Trophoblast cell (in vitro differentiated cells and primary cell): ENCODE measurements at places on chromosomes 2 and 18.

DNA sequence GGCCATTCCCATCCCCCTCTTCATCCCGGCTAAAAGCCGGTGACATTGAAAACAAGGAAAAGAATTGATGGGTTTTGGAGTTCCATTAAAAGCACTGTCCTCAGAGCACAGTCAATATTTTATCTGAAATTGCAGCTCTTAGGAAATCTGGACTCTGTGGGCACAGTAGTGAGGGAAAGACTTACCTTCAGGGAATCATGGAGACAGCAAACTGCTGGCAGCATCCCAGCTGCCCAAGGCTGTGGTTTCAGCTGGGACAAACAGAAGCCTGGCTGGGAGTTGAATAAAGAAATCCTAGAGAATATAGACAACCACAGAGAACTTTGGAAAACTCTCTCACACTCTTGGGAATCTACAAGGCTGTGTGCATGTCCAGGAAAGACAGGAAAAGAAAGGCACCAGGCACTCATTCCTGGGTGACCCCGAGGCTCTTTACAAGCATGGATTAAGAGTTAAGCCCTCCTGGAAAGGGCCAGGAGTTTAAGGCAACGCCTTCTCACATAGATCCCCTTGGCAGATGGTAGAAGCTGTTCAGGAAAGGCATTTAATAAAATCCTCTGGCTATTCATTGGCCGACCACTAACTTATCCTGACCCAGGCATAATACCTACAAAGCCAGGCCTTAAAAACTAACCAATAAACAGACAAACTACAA is 255.1 kb downstream of the MYT1L start:
- DNase-seq, result no peak
- no peak overlapping the region for H3K4me3 ChIP-seq
- H3K27ac ChIP-seq, result no peak overlapping the region
- no peaks in the 10 kb centered on the region for H3K36me3 ChIP-seq
- no peaks in the 10 kb centered on the region for H3K4me1 ChIP-seq

GRCh38 chr18:32879497-32879896 is 106.7 kb upstream of the KLHL14 start:
- H3K36me3 ChIP-seq, result no peaks in the 10 kb centered on the region

DNA sequence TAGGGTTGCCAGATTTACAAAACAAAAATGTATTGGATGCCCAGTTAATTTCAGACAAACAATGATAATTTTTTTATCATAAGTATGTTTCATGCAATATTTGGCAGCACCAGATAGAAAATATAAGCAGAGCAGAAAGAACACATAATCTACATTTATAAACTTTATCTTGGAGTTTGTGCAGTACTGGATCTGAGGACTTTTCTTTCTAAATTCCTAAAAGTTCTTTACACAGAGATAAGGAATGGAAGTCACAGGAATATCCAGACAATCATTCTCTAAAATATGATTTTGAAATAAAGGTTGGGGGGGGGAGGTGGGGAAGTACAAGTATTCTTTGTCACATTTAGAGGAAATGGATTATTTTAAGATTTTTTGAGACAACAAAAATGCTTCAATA is 28.8 kb upstream of the MC4R start:
- H3K27ac ChIP-seq, result no peak overlapping the region
- no peaks in the 10 kb centered on the region for H3K4me1 ChIP-seq
- no peak overlapping the region for H3K4me3 ChIP-seq
- H3K27me3 ChIP-seq, result no peaks in the 10 kb centered on the region
- no peaks in the 10 kb centered on the region for H3K36me3 ChIP-seq
- DNase-seq, result no peak

GRCh38 chr2:84900971-84901370 is 4.5 kb upstream of the TMSB10 start:
- no peaks in the 10 kb centered on the region for H3K27me3 ChIP-seq
- no peaks in the 10 kb centered on the region for H3K4me1 ChIP-seq
- H3K4me3 ChIP-seq, result no peak overlapping the region
- no peaks in the 10 kb centered on the region for H3K36me3 ChIP-seq

DNA sequence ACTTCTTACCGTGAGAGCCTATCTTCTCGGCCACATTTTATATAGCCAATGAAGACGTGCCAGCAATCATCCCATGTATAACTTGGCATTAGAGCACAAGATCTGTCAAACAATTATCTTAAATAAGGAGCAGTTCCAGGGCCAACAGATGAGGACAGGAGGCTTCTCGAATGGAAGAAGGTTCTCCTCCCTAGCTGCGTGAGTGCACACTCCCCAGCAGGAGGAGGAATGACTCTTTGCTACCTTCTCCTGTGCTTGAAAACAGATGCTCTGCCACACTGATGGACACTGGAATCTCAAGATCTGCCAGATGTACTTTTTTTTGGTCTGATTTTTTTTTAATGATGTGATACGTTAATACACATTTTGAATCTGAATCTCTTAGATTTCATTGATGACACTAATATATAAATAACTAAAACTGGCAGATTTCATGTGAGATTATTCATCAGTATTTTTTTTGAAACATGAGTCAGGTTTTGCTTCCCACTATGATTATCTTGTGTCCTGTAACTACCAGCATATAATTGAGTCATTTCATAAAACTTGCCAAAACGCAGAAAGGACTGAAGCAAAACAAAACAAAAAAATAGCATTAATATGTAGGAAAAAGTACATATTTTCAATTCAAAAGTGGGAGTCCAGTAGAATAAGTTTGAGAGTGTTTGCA is 626 bp upstream of the VIT start:
- no peak overlapping the region for H3K27ac ChIP-seq
- no peak for DNase-seq
- H3K4me1 ChIP-seq, result peaks cover 4% of the 10 kb centered on the region

- H3K36me3 ChIP-seq, result peaks cover 9% of the 10 kb centered on the region
- DNase-seq, result no peak
- H3K27ac ChIP-seq, result no peak overlapping the region
- H3K4me1 ChIP-seq, result no peaks in the 10 kb centered on the region
These were observed 22.0 kb upstream of the NFATC1 start for GRCh38 chr18:79373736-79374135.

- H3K36me3 ChIP-seq, result no peaks in the 10 kb centered on the region
- H3K4me1 ChIP-seq, result no peaks in the 10 kb centered on the region
- DNase-seq, result no peak
- H3K4me3 ChIP-seq, result no peak overlapping the region
- no peak overlapping the region for H3K27ac ChIP-seq
These were observed 22.0 kb upstream of the SP9 start for GRCh38 chr2:174312581-174313234.

DNA sequence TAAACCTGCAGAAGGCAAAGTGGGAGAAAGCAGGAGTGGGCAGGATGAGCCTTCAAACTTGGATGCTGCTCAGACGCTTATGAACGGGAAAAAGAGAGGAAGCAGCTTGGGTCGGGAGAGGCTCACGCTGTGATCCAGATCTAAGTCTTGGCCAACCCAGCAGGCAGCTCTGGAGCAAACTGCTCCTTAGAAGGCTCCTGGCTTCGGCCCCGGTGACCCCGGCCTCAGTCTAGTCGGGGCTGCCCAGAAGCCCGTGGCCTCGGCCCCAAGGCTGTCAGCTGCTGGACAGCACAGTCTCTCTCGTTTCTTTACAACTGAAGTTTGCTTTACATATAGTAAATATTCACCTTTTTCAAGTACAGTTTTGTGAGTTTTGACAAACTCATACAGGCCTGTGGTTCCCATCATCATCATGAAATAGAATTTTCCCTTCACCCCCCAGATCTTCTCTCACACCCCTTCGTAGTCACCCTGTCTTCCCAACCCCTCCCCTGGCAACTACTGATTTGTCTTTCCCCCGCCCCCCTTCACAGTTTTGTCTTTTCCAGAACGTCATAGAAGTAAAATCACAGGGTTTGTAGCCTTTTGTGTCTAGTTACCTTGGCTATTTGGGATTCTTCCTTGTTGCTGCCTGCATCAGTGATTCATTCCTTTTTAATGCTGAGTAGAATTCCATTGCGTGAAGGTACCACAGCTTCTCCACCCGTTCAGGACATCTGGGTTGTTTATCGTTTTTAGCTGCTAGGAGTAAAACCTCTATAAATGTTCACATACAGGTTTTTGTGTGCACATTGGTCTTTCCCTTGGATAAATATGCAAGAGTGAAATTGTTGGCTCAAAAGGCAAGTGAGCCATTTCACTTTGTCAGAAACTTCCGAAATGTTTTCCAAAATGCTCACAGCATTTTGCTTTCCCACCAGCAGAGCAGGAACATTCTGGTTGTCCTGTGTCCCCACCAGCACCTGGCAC is 35.1 kb downstream of the MYO7B start:
- H3K36me3 ChIP-seq, result no peaks in the 10 kb centered on the region
- H3K27ac ChIP-seq, result no peak overlapping the region
- DNase-seq, result peak; percentile 94

- H3K27me3 ChIP-seq, result no peaks in the 10 kb centered on the region
- DNase-seq, result no peak
- H3K36me3 ChIP-seq, result no peaks in the 10 kb centered on the region
- no peak overlapping the region for H3K27ac ChIP-seq
- H3K4me1 ChIP-seq, result no peaks in the 10 kb centered on the region
These were observed 57.6 kb downstream of the LAMA3 start for GRCh38 chr18:23746851-23747250.

- no peak for DNase-seq
- H3K27ac ChIP-seq, result no peak overlapping the region
- no peaks in the 10 kb centered on the region for H3K4me1 ChIP-seq
- H3K36me3 ChIP-seq, result peaks cover 2% of the 10 kb centered on the region
These were observed 124.7 kb upstream of the RASGRP3 start for GRCh38 chr2:33351781-33352180.

- H3K4me1 ChIP-seq, result no peaks in the 10 kb centered on the region
- H3K27ac ChIP-seq, result no peak overlapping the region
- H3K27me3 ChIP-seq, result no peaks in the 10 kb centered on the region
- peaks cover 7% of the 10 kb centered on the region for H3K36me3 ChIP-seq
These were observed 49.0 kb downstream of the PLEKHB2 start for GRCh38 chr2:131154071-131154531.

GRCh38 chr18:22667616-22668422 is 250.1 kb upstream of the CTAGE1 start:
- no peak overlapping the region for H3K4me3 ChIP-seq
- H3K36me3 ChIP-seq, result no peaks in the 10 kb centered on the region

DNA sequence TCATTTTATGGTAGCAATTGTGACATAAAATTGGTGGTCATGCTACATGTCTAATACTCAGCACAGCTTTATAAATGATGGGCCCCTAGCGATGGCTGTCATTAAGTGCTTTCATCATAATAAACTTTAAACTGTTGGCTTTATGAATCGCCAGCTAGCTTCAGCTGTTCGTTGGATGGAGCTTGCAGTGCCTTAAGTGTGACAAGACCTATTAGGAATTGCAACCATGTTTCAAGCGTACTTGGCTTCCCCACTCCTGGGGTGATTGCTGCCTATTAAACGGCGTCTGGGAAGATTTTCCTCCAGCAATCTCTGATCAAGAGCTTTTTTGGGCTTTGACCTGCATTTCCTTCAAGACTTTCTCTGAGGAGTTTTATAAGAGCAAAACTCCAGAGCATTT is 164.5 kb upstream of the SIX3 start:
- peaks cover 2% of the 10 kb centered on the region for H3K27me3 ChIP-seq
- H3K4me3 ChIP-seq, result no peak overlapping the region
- no peaks in the 10 kb centered on the region for H3K36me3 ChIP-seq
- peaks cover 10% of the 10 kb centered on the region for H3K4me1 ChIP-seq
- DNase-seq, result no peak
- no peak overlapping the region for H3K27ac ChIP-seq

DNA sequence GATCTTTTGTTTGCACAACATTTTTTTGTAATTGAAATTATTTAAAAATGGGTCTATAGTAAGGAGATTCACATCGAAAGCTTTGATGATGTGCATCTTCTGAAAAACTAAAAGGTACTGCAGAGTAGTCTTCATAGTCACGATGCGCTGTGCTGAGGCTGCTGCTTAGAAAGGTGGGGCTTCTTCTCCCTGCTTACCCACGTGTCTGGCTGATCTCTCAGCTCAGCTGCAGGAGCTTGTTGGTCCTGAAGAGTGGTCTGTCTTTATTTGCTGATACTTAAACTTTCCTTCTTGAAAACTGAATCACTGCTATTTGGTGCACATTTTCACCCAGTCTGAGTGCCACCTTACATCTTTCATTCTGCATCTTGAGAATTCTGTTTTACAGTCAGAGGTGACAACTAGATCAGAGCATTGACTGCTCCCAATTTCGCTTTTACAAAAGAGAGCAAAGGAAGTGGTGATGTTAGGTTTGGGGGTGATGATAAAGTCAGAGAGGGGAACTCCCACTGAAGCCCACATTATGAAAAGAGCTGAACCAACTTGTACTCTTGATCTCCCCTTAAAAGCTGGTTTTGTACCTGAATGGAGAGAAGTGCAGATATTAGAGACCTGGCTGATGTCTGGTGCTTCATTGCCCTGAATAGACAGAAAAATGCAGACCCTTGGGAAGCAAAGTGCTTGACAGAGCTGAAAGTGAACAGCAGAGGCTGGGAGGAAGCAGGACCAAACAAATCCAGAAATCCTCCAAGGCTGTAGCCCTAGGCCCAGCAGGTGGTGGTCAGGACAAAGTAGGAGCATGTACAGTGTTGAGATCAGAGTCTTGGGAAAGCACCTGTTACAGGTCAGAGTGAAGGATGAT is 984.5 kb downstream of the TSN start:
- no peak overlapping the region for H3K27ac ChIP-seq
- H3K36me3 ChIP-seq, result no peaks in the 10 kb centered on the region
- H3K27me3 ChIP-seq, result no peaks in the 10 kb centered on the region
- H3K4me1 ChIP-seq, result no peaks in the 10 kb centered on the region
- no peak for DNase-seq

DNA sequence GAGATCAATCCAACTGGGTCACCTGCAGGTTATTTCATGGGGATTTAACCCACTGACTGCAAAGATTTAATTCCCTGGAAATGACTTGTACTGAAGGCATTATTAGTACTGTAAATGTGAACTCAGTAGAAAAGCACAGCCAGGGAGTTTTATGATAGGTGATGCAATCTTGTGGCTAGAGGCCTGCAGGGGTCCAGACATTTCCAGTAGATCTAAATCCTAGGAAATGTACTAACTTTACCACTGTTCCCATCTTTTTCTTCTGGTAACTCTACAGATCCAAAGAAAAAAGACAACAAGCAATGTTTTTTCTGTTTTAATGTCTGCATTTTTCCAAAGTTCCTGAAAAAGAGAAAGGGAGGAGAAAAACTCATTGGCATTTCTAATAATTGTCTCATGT is 500.1 kb downstream of the ARHGAP15 start:
- H3K36me3 ChIP-seq, result no peaks in the 10 kb centered on the region
- H3K4me3 ChIP-seq, result no peak overlapping the region
- no peak overlapping the region for H3K27ac ChIP-seq

- H3K27me3 ChIP-seq, result no peaks in the 10 kb centered on the region
- peak; percentile 54 for DNase-seq
- H3K4me3 ChIP-seq, result no peak overlapping the region
- H3K27ac ChIP-seq, result no peak overlapping the region
These were observed 384.5 kb downstream of the MTX2 start for GRCh38 chr2:176653479-176654443.

DNA sequence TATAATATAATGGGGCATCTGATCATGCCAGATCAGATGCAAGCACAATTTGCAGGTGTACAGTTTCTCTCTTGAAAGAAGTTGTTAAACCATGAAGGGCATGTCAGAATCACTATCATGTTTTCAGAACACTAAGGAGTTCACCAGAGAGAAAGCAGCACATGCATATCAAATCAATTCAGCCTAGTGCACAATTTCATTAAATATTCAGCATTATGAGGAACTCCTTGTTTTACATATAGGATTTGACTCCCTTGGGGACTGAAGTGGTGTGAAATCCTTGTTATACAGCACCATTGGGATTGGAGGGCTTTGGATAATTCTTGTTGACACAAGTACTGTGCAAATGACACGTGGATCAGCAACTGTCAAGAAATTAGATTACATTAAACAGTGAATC is 562.1 kb upstream of the KLHL29 start:
- no peaks in the 10 kb centered on the region for H3K27me3 ChIP-seq
- H3K4me3 ChIP-seq, result no peak overlapping the region
- no peaks in the 10 kb centered on the region for H3K4me1 ChIP-seq
- no peak for DNase-seq
- no peak overlapping the region for H3K27ac ChIP-seq
- H3K36me3 ChIP-seq, result no peaks in the 10 kb centered on the region
